Hair follicle dermal papilla cell (primary cell): ENCODE measurements at places on chromosomes 4 and X. TPM values are rescaled to one million over a fixed set of nuclear protein-coding genes. Genes with fewer than 3 reads are reported as not detected.

LPAR4 gene
- total RNA-seq, result 2.4 and 4.7 TPM in 2 replicates

JAKMIP1 gene
- total RNA-seq, result not detected in 2 replicates

QDPR gene
- total RNA-seq, result 9.2 and 10.8 TPM in 2 replicates

RNF212 gene
- total RNA-seq, result 1.6 and 3.4 TPM in 2 replicates

CFAP47 gene
- not detected in 2 replicates for total RNA-seq

UGT8 gene
- total RNA-seq, result 0.49 TPM in 2 replicates
